T-helper 1 cell (primary cell): ENCODE measurements at places on chromosomes 3 and 15.
A peak's percentile ranks its signal among the peaks of the same experiment; 100 is the strongest.

GRCh38 chr15:59329570-59330350 is 42.9 kb downstream of the MYO1E start:
- DNase-seq: no peak

DNA sequence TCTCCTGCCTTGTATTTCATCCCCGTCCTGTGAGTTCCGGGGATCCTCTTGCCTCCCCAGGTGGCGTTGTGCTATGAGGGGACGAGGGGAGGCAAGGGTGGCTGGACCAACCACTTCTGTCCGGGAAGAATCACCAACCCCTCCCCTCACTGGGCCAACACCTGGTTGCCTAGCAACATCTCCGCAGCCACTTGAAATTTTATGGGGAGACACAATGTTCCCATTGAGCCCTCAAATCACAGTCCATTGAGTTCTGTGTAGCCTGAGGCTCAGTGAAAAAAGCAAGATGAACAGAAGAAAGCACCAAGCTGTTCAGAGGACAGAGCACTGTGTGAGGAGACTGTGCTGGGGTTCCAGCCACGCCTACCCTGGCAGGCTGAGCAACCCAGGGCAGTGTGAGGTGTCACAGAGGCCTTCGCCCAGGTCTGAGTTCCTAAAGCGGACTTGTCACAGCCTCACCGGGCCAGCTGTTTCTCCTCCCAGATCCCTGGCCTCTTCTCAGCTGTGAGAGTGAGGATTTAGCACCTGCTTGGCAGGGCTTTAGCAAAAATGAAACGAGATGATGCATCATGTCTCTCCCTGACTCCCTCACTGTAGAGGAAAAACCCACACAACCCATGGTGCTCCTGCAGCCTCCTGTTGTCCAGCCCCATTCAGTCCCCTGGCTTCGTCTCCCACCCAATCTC is 76.8 kb downstream of the ATP2B2 start:
- DNase-seq: no peak

- DNase-seq: peak; percentile 42
These were observed 74.5 kb downstream of the TLE3 start for GRCh38 chr15:70023064-70023768.

GRCh38 chr3:16249336-16249735 is 15.4 kb downstream of the DPH3 start:
- DNase-seq: no peak

DNA sequence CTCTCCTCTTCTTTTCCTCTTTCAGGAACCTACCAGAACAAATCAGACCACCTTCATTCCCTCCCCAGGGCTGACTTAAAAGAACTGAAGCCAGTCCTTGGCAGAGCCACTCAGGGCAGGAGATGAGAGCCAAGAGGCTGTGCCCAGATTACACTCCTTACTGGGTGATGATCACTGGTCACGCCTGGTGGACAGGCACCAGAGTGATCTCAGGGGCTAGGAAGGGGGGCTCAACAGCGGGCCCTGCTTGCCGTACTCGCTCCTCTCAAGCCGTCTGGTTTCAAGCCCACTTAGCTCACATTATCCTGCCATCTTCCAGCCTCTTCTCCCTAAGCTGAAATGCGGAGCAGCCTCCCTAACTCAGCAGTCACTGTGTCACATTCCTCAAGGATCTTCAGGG is 1.7 kb upstream of the FAH start:
- no peak for DNase-seq

- DNase-seq: peak; percentile 18
These were observed 56.3 kb downstream of the PPARG start for GRCh38 chr3:12345141-12345561.

DNA sequence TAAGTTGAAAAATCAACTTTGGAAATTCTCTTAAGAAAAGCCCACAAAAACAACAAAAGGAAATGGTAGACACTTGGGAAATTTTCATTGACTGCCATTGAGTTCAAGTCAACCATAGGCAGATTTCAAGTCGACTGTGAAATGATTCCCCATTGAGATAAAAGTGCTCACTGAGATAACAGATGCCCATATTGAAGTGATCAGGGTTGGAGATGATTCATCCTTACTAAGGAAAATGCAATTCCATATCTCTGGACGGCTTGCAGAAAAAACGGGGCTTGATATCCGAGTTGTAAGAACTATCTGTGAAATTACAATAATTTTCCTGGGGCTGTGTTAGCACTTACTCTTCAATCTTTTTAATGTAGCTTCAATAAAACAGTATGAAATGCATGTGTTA is 373.1 kb upstream of the THRB start:
- no peak for DNase-seq

GRCh38 chr3:190017521-190018288 is 103.0 kb downstream of the P3H2 start:
- no peak for DNase-seq

DNA sequence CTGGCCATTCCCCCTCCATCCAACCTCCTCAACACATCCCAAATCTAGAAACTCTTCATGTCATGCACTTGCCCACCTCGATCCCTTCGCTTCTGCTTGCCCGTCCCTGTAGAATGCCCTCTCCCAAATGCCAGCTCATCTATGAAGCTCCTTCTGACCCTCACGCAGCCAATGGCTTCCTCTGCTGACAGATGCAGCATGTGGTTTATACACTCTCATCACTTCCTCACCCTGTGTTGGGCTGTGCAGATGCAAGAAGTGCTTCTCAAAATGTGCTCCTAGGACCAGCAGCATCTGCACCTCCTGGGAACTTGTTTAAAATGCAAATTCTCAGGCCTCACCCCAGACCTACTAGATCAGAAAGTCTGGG is 51.7 kb downstream of the SEMA5B start:
- no peak for DNase-seq

DNA sequence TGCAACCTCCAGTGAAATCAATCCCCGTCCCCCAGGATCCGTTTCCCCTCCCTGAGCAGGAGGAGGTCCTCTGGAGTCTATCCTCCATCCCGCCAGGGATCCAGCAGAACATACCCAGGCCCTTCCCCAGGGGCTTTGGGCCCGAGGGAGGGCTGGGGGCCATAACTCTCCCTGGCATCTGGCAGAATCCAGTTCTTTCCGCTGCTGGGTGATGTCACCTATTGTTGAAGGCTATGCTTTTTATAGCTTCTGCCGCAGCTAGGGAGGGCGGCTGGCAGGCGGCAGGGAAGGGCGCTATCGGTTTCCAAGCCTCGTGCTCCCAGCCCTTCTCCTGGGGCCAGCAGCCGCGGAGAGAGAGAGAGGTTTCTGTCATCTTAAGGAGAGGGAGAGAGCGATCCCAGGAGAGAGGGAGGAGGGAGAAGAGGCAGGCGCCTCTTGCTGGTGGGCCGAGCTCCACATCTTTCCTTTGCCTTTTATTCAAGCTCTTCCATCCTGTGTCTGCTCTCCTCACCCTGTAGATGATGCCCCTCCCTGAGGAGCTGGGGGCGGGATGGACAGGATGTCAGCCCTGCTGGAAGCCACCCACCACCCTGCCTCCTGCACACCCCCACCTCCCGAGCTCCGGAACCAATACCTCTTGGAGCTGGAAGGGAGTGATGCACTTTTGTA is 120.1 kb downstream of the ANP32A start:
- DNase-seq: no peak
